ENCODE measurements at places on chromosomes 4 and X.

DNA sequence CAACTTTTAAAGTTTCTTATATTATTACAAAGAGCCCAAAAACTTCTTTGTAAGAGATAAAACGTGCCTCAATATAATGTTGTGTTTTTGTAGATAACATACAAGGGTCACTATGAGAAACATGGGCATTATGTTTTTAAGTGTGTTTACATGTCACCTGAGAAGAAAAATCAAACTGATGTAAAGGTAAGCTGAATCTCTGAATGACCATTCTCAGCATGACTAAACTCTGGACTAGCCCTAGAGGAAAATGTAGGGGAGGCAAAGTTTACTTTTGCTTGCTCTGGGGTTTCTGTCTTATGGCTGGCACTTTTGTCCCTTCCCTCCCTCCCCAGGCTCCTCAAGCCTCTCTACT lies 6.8 kb downstream of the MEPE start:
- no peak for DNase-seq

DNA sequence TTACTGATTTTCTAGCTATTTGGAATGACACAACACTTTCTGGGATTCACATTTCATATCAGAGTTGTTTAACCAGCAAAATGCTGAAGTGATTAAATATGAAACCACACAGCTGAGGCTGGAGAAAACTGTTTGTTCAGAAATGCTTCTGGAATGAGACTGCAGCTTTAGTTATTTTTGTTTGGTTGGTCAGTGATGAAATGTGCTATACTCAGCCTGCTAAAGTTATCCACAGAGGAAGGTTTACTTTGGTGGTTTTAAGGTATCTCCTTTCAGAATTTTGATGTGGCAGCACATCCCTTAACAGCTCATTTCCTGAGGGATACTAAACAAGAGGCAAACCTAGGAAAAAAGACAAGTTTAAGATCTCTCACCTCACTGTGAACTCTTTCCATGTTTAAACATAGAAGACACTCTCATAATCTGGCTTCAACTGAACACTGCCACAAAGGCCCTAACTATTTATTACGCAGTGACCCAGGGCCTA lies 106.6 kb upstream of the PDE5A start:
- no peak for DNase-seq

- DNase-seq = no peak
Observed at GRCh38 chrX:64206556-64207162, 1.2 kb upstream of the AMER1 start.

- DNase-seq = peak; percentile 36
Observed at GRCh38 chr4:165383591-165384073, 4.8 kb downstream of the CPE start.

GRCh38 chr4:176137631-176138030 lies 57.8 kb downstream of the SPATA4 start:
- no peak for DNase-seq

- DNase-seq = no peak
Observed at GRCh38 chr4:31391976-31392375, 671.8 kb downstream of the PCDH7 start.

- DNase-seq = no peak
Observed at GRCh38 chr4:185017964-185018772, at the start of gene HELT. HELT (plus strand) TSS chr4:185018490; CDS start chr4:185018929, 439 bp downstream.

- DNase-seq = no peak
Observed at GRCh38 chr4:87391576-87392054, 627 bp upstream of the HSD17B11 start.

GRCh38 chrX:31092970-31093638 lies 21.3 kb upstream of the FTHL17 start:
- no peak for DNase-seq

GRCh38 chr4:153362184-153362583 lies 17.7 kb downstream of the MND1 start:
- DNase-seq = no peak

DNA sequence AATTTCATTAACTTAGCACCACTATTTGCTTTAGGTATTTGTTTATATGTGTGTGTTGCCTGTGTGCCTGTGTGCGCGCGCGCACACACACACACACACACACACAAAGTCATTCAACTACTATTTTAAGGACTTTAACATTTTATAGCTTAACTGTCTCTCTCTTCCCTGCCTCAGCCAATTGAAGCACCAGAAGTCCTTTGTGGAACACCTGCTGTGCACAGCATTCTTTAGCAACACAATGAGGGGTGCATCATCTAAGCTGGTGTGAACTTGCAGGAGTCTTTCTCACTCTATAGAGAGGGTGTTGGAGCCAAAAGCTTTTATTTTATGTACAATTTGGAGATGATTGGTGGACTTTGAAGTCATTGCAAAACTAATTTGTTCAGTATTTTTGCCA lies 31.3 kb downstream of the SLIT2 start:
- no peak for DNase-seq

GRCh38 chr4:84220990-84221389 lies 278.1 kb downstream of the NKX6-1 start:
- no peak for DNase-seq

- DNase-seq = no peak
Observed at GRCh38 chr4:171650543-171650942, 162.7 kb upstream of the GALNTL6 start.

DNA sequence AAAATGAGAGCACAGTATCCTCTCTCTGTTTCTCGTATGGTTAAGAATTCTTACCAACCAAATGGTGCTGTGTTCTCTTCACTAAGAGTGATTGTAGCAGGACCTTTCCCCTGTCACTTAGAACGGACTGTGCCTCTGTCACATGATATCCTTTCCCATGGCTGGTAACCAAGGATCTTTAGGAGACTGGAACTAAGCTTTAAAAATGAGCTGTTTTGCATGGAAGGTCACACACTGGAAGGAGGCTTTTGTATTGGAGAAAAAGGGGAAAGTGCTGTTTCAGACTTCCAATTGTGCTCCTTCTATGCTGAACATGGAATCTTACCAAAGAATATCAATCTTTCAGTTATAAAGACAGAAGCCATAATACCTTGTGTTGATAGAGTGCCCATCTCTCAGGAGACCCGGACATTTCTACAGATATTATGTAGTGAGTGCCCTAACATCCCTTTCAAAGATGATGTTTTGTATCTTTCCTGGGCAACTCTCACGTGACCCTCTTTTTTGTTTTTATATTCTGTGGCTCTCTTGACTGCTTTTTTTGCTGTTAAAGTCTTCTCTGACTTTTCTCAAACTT lies 148.6 kb downstream of the SLC4A4 start:
- DNase-seq = no peak

GRCh38 chr4:18882468-18882867 lies 860.9 kb upstream of the LCORL start:
- DNase-seq = no peak

DNA sequence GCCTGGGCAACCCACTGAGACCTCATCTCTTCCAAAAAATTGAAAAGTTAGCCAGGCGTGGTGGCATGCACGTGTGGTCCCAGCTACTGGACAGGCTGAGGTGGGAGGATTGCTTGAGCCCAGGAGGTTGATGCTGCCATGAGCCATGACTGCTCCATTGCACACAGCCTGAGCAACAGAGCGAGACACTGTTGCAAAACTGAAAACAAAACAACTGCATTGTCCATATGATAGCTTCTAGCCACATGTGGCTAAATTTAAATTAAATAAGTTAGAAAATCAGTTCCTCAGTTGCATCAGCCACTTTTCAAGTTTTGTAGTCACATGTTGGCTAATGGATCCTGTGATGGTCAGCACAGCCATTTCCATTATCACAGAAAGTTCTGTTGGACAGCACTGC lies 67.9 kb downstream of the GAB1 start:
- DNase-seq = no peak

DNA sequence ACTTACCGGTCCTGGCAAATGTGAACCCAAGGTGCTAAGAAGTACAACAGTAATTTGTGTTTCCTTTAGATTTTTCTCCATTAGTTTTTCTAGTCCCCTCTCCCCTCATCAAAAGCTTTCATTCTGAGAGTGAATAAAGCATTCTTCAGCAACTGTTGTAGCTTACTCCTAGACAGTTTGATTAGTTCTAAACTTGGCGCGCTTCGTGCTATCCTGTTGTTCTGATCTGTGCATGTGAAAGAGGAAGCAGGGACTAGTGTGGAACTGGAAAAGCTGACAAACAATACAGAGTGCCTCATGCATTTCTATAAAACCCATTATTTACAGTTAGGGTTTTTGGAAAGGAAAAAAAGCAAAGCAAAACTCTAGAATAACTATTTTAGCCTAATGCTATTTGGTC lies 556.9 kb upstream of the SLIT2 start:
- DNase-seq = no peak

DNA sequence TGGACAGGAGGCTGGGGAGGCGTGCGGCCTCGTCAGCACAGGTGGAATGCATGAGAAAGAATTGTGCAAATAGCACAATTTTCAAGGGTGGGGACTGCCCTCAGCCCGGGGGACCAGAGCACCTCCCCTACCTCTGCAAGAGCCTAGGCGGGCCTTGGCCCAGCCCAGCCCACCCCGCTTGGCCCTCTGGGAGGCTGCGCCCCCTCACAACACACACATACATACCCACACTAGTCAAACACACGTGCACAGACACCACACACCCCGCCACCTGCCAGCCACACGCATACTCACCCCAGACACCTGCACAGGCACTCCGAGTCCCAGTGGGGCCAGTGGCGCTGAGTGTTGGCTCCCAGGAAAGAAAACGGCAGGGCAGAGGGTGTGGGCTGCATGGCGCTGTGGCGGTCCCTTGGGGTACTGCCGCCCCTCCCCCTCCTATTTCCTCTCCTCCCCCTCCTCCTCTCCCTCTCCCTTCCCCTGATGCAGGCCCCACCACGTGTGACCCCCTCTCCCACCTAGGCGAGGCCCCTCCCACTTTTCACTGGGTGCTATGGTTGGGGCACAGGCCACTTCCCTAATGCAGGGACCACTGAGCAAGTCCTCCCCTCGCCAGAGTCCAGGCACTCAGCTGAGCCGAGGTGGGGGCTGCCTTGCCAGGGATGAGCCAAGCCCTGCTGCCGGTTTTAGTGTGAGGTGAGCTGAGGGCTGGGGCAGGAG lies 84.5 kb downstream of the FAM53A start:
- no peak for DNase-seq

DNA sequence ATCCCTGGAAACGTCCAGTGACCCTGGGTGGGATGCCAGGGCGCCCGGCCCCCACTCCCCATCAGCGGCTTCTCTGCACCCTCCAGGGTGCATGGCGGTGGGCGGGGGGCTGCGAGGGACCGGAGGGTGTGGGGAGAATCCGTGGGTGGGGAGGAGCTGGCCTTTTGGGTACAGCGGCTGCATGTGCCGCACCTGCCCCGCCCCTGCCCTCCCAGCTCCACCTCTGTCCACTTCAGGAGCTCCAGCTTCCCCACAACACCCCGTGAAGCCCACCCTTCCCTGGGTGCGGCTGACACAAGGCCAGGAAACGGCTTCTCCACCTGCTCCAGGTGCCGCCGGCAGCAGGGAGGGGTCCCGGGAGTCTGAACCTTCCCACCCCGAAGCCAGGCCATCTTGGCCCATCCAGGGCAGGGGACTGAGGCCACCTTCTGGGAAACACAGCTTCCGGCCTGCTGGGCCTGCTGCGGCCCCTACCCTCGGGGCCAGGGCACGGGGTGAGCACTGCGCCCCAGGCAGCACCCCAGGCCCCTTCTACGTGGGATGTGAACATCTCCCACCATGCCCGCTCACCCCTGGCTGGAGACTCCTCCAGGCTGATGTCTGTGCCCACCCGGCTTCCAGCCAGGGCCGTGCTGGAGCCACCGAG lies 34.6 kb downstream of the CPLX1 start:
- no peak for DNase-seq

- DNase-seq = no peak
Observed at GRCh38 chr4:104424989-104425388, 69.7 kb downstream of the CXXC4 start.

GRCh38 chr4:75107755-75108612 lies 175.1 kb downstream of the PARM1 start:
- DNase-seq = no peak

DNA sequence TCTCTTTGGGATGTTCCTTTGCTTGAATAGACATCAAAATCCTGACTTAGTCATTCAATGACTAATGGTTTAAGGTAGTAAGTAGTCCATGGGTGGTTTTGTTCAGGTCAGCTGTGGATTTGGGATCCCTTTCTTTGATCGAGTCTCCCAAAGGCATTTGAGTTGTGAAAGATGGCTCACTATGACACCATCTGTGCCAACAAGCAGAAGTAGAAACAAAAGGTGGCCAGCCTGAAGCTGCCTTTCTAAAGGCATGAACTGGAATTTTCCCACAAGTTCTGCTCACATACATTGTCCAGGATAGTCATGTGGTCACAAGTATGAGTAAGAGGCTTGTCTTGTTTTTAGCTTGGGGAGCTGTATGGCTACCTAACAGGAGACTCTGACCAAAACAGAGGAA lies 129.9 kb downstream of the CCNG2 start:
- no peak for DNase-seq

GRCh38 chrX:56764975-56765791 lies 36.1 kb downstream of the NBDY start:
- no peak for DNase-seq

DNA sequence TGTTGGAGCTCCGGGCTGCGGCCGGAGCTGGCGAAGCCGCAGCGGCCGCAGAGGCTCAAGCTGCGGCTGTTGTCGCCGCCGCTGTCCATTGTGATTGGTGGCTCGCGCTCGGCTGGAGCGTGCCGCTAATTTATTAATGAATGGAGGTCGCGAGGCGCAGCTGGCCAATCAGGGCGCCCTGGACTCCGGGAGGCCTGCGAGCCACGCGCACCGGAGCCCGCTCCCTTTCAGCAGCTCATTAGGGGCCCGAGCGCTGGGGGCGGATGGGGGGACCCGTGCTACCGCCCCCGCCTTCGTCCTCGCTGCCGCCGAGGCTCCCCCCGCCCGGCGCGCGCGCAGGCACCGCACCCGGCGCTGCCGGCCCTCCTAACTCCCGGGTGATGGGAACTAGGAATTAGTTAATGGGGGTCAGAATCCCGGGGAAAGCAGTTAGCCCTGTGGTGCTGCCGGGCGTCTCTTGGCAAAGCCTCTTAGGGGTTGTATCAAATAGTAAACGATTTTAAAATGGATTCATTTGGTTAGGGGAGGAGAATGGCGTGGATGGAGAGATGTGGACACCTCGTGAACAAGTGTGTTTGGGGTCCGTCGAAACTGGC lies 589 bp upstream of the NEUROG2 start:
- peak; percentile 30 for DNase-seq

- DNase-seq = no peak
Observed at GRCh38 chrX:46627062-46627461, 53.5 kb downstream of the CHST7 start.

GRCh38 chrX:78945186-78945912 lies at the start of gene P2RY10:
P2RY10 (plus strand) TSS chrX:78945391; CDS start chrX:78960521, 15,130 bp downstream.
- no peak for DNase-seq

GRCh38 chrX:74351760-74352159 lies 47.8 kb downstream of the ZCCHC13 start:
- no peak for DNase-seq

GRCh38 chr4:155419266-155419665 lies 42.5 kb upstream of the MAP9 start:
- no peak for DNase-seq

GRCh38 chrX:129641941-129642340 lies 12.8 kb downstream of the APLN start:
- no peak for DNase-seq

Data from SHP77 (cell line).